ENCODE measurements at places on chromosomes 4 and X.

- DNase-seq = no peak
These were observed 158.3 kb downstream of the CPE start for GRCh38 chr4:165537028-165537648.

DNA sequence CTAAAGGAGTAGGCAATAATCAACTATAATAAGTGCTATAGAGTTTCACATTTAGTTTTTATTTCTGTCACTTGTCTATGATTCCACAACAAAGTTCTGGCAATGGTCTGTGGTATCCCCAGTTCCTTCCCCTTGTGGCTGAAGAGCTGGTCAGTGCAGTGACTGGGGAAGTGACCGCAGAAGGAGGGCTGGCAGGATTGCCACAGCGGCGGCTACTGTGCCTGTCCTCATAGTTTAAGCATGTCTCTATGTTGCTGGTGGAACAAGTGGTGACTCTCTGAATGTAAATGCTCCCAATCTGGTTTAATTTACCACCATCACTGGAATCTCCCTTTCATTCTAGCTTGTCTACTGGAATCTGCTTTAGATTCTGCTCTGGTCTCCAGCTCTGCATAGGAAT, 170.6 kb upstream of the GK2 start:
- no peak for DNase-seq

- DNase-seq = no peak
These were observed 500 bp downstream of the GAR1 start for GRCh38 chr4:109816082-109816442.

GRCh38 chr4:44025376-44026020, 423.1 kb downstream of the KCTD8 start:
- no peak for DNase-seq

Data from cerebellar nuclear complex (tissue), 1 donor.